ENCODE measurements at places on chromosomes 6 and 20.

GRCh38 chr6:105136431-105137350 lies 43.1 kb downstream of the POPDC3 start:
- DNase-seq, result peak; percentile 11

DNA sequence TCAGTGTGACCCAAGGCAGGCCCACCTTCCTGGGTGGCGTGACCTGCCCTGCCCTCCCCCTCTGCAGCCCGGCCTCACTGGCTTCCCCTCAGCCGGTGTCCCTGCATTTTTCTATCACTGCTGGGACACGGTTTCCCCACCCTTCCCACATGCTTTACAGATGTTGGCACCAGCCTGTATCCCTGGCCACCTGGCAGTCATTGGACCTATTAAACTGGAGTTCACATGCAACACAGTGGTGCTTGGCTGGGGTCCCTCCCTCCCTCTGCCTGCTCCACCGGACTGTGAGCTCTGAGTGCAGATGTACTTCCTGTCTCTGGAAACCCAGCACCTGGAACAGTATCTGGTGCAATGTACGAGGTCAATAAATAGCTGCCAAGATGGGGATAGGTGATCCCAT lies 25.5 kb upstream of the STX16 start:
- no peak for DNase-seq

DNA sequence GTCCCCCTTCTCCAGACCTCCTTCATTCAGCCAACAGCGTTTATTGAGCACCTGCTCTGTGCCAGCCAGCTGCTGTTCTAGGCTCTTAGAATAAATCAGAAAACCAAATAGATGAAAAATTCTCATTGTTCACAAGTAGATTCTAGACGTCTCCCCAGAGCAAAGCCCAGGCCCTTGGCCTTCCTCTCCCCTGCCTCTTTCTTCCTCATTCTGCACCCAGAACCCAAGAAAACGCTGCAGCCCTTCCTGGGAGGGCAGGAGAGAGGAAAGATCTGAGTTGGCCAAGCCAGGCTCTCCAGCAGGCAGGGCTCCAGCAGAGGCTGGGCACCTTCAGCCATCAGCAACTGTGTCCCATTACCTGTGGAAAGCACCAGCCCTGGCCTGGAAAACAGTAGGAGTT lies 12.0 kb upstream of the BPI start:
- no peak for DNase-seq

DNA sequence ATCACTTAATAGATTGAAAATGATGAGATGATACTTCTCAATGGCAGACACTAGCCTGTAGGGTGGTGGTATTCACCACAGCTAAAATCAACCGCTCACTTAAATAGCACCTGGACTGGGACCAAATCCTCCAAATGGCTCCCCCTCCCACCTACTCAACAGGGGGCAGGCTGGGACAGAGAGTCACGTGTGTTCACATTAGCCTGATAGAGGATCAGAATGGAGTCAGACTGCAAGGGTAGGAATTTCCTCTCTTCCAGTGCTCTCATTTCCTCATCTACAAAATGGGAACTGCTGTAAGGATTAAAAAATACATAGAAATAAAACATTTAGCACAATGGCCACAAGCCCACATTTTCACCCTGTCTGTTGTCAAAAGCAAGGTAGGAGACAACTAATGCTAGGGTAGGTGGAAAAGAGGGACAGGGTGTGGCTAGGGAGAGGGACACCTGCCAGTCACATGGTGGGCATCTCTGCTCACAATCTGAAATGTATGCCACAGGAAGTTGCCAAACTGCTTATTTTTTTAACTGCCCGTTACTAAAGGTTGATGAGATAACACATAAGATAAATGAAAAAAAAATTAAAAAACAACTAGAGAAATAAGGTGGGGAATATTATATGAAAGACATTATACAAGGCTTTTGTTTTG lies 55.3 kb downstream of the BACH2 start:
- DNase-seq, result no peak

- no peak for DNase-seq
These were observed 55.2 kb upstream of the CDKAL1 start for GRCh38 chr6:20479060-20479459.

DNA sequence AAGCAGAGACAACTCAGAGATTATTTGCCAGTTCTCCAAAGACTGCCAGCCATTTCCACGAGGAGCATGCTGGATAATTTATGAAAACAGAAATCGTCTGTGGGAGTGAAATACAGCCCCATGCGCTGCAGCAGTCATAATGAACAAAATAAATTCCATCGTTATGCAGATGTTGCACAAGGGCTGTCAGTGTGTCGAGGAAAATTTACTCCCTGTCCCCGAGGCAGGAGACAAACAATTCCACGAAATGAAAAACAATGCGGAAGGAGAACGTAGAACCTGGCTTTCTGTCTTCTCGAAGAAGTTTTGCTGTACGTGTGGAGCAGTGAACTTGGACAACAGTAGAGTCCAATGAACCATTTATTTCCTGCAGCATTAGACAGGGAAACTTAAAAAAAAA lies 399.4 kb downstream of the CD83 start:
- DNase-seq, result no peak

DNA sequence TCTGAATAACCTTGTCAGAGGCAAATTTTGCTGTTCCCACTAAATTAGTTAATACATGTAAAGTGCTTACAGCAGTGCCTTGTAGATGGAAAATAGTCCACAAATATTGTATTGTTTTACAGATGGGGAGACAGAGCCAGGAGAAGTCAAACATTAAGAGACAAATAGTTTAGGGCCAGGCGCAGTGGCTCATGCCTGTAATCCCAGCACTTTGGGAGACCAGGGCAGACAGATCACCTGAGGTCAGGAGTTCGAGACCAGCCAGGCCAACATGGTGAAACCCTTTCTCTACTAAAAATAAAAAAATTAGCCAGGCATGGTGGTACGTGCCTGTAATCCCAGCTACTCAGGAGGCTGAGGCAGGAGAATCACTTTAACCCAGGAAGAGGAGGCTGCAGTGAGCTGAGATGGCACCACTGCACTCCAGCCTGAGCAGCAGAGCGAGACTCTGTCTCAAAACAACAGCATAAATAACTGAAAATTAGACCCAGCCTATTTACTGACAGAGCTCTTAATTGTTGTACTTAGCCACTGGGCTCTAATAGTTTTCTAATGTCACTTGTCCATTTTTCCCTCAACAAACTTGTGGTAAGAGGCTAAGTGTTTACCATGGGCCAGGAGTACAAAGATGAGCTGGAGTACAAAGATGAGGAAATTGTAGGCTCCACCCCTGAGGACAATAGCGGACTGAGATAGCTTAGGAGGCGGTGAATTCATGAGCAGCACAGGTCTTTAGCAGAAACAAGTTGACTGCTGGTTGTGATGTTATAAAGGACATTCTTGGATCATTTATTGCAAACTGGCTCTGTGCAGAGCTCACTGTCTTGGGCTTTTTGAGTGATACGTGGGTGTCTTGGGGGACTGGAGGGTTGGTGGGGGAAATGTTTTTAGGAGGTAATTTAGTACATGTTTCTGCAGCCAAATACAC lies 6.4 kb downstream of the ZSWIM3 start:
- no peak for DNase-seq

DNA sequence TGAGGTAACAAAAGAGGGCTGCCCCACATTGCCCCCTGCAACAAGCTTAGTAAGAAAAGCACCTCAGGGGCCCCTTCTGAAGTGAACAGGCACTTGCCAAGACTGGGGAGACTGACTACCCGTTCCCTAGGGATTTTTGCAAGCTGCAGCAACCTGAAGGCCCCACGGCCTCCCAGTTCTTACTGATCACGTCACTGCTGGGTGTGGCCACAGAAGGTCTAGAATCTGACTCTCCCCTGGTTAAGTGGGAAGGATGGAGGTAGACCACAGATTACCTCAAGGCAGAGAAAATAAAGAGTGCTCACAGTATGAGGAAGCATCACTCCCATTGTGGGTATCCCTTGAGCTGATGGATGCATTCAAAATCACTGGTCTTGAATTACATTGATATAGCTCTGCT lies 201.5 kb upstream of the KCNQ5 start:
- no peak for DNase-seq

- DNase-seq, result no peak
These were observed 235.1 kb downstream of the FNDC1 start for GRCh38 chr6:159404296-159404695.

DNA sequence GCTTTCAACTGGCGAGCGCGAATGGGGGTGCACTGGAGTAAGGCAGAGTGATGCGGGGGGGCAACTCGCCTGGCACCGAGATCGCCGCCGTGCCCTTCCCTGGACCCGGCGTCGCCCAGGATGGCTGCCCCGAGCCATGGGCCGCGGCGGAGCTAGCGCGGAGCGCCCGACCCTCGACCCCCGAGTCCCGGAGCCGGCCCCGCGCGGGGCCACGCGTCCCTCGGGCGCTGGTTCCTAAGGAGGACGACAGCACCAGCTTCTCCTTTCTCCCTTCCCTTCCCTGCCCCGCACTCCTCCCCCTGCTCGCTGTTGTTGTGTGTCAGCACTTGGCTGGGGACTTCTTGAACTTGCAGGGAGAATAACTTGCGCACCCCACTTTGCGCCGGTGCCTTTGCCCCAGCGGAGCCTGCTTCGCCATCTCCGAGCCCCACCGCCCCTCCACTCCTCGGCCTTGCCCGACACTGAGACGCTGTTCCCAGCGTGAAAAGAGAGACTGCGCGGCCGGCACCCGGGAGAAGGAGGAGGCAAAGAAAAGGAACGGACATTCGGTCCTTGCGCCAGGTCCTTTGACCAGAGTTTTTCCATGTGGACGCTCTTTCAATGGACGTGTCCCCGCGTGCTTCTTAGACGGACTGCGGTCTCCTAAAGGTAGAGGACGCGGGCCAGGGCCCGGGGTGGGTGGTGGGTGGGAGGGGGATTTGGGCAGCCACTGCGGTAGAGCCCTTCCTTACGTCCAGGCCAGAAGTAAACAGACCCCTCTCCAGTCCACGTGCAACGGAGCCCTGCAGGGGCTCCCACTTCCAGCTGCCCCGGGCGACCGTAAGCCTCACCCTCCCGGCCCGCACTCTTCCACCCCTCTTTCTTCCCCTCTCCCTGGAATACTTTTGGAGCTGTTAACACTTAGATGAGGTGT lies 998 bp downstream of the BMP2 start:
- DNase-seq, result no peak

DNA sequence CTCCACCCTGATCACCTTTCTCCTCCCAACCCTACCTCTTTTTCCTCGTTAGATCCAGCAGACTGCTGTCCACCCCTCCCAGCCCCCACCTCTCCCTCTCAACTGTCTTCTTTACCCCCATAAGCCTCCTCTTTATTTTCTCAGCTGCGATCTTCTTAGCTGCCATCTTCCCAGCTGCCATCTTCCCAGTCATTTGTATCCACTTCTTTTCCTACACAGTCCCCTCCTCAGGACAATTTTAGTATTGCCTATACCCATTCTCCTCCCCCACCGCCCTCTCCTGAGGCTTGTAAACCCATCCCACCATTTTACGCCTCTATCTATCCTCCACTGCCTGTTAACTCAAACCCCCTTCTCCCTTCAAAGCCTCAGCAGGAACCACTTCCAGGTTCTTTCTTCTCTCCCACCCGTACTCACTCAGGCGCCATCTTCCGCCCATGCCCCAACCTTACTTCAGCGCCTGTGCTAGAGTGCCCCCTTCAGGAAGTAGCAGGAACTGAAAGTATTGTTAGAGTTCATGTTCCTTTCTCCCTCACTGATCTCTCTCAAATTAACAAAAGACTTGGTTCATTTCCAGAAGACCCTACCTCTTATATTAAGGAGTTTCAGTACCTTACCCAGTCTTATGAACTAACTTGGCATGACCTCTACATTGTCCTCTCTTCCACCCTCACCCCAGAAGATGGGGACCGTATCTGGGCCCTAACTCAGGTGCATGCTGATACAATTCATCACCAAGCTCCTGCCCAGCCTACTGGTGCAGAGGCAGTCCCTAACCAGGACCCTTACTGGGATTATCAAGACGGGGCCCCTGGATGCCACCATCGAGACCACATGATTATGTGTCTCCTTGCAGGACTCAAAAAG lies 236.0 kb downstream of the ADGRG6 start:
- DNase-seq, result no peak

DNA sequence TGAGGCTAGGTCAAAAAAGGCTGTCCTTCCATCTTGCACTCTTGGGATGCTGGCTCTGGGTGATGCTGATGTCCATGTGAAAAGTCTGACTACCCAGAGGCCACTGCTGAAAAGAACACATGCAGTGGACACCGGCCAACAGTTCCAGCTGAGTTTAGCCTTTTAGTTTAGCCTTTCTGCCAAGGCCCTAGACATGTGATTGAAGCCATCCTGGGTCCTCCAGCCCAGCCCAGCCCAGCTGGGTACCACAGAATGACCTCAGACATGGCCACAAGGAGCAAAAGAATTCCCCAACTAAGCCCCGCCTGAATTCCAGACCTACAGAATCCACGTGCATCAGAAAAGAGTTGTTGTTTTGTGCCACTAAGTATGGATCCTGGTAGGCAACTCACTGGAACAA lies 17.4 kb downstream of the PIGT start:
- DNase-seq, result peak; percentile 58

DNA sequence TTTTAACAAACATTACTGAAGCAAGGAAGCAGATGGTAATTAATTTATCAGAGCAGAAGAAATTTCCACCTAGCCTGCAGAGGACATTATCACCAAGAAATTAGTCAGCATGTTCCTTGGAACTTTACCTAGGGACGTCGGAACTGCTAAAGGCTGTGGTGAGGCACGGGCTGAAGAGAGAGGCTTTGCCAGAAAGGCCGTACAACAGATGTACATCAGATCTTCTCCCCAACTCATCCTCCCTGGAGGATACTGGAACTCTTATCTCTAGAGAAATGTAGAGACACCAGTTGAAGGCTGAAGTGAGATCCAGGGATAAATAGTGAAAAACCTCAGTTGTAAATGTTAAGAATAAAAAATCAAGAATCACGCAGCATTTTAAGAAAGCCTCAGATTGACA lies 257.1 kb downstream of the SAMD5 start:
- no peak for DNase-seq

DNA sequence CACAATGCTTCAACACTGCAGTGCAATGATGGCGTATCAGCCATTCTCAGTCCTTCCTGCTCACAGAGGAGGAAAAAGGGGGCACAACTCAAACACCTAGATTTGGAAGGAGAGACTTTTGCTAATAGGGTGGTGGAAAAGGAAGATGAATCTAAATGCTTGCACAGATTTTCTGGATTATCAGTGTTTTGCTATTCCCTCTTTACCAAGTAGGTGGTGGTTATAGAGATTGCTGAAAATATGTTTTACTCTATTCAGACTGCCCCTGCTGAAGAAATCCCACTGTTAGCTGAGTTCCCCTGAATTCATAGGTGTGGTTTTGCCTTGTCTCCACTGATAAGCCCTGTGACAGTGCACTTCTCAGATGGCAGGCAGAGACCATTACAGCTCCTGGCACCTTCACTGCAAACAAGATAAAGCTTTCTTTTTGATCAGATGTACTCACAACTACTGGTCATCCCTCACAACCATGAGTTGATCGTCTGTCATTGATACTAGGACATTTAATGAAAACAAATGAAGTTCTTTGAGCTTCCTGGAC lies 311.4 kb downstream of the KIF16B start:
- no peak for DNase-seq
